Activated CD4-positive, CD25-positive, alpha-beta regulatory T cell treated with anti-CD3 and anti-CD28 coated beads, Interleukin-2, amount 50 U/mL, for 72 hours (primary cell): ENCODE measurements at places on chromosomes 7 and 10.

DNA sequence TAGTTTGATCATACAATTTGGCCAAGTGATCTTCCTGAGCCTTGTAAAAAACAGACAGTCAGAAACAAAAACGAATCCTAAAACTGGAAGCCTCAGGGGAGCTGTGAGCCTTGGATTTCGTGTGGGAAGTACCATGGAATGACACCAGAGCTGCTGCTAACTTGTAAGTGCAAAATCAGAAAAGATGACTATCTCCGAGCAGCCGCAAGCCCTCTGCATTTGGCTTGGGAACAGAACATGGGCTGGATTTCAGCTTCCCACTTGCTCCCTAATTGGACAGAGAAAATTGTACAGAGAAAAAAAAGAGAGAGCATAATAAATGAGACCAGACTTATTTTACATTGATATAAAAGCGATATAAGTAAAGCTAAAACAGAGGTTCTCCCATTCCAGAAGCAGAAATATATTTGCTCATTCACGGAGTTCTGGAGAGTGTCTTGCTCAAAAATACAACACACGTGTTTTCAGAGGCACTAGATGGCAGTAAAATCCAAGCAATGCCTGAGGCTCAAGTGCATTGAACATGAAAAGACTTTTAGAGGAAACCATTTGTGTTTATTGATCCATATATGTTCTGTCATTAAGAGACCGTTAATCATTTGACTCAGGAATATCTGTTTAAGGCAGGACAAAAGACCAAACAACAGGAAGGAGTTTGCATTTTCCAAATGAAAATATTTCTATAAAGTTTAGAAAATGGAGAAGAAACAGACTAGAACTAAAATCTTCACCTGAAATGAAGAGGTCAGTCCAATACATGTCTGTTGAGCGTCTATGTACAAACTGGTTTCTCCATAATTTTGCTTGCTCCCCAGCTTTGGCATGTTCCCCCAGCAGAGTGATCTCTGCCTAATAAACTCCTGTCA, 78.3 kb upstream of the SLC26A5 start:
- DNase-seq = no peak

- no peak for DNase-seq
Observed at GRCh38 chr10:11175823-11176243, 158.2 kb downstream of the CELF2 start.

DNA sequence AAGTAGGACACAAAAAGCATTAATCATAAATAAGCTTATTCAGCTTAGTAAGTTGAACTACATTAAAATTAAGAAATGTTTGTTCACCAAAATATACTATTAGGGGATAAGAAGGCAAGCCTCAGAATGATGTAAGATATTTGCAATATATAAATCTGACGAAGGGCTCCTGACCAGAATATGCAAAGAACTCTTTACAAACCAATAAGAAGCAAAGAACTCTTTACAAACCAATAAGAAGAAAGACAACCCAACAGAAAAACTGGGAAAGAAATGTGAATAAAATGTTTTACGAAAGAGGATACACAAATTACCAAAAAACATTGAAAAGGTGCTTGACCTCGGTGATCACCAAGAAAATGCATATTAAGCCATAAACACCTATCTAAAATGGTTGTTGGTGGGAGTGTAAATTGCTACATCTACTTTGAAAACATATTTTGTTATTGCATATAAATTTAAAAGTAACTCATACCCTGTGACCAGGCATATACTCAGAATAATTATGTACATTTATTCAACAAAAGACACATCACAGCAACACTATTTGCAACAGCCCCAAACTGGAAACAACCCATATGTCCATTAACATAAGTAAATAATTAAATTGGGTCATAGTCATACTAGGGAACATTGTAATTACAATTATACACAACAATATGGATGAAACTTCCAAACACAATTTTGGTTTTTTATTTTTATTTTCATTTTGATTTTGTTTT, 83.3 kb upstream of the CTBP2 start:
- DNase-seq = no peak

DNA sequence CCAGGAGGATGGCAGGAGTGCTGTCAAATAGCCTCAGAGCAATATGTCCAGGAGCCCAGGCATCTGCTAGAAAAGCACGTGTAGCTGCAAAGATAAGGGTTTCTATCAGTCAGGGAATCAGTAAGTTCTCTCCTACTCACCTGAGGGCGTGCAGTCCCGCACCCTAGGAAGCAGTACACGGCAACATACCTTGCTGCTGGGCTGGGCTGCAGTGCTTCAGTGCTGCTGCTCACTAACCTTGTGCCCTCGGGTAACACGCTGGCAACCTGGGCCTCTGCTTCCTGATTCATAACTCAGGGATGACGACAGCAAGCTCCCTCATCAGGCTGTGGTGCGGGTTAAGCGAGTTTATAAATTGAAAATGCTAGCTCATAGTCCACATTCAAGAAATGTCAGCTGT, 29.5 kb upstream of the CCNY start:
- DNase-seq = no peak

DNA sequence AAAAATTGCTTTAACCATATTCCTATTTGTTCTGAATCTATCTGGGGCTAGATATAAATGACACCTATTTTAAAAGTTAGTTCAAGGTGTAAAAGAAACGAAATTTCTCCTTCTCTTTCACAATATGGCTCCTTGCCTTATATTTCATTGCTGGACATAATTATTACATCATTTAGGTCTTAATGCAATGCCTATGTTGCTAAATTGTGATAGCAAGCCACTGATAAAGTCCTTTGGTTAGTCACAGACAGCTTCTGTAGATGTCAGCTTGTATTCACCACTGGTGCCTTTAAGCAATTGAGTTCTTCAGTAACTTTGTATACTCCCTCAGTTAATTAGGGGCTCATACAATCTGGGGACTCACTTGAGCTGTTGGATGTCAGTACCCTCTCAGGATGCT, 1236.6 kb downstream of the GATA3 start:
- DNase-seq = no peak
